ENCODE measurements at places on chromosomes 13 and 19.

GRCh38 chr19:31329819-31330218 lies 19.4 kb downstream of the TSHZ3 start:
- no peak for DNase-seq

DNA sequence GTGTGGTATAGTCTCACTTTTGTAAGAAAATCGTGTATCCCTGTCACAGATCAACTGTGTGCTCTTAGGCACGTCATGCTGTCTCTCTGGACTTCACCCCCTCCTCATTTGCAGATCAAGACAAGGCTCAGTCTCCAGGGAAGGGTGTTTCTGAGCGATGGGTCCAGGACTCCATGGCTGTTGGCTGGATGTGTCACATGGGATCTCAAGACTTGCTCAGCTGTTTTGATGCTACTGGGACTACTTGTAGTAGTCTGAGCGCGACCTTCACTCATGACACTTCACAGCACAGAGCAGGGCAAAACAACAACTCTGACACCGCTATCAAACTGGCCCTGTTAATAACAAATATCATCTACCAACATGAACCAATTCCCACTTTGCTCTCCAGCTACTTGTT lies 36.2 kb downstream of the SMAD9 start:
- DNase-seq = peak; percentile 35

- DNase-seq = no peak
Measured at GRCh38 chr13:30569901-30570576, 47.7 kb upstream of the USPL1 start.

DNA sequence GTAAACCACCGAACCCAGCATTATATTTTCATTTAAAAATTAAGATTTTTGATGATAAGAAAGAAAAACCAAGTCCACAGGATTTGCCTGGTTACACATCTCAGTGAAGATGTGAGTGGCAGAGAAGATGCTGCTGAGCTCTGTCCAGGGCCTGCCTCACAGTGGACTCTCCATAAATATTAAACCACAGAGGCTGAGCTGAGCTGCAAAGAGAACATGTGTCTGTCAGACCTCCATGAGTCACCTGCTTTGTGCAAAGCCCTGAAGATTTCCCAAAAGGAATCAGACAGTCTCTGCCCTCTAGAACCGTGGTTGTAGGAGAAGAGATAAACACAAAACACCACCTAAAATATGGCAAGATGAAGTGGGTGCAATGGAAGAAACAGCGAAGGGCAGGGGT lies 127.2 kb upstream of the TSC22D1 start:
- DNase-seq = no peak

DNA sequence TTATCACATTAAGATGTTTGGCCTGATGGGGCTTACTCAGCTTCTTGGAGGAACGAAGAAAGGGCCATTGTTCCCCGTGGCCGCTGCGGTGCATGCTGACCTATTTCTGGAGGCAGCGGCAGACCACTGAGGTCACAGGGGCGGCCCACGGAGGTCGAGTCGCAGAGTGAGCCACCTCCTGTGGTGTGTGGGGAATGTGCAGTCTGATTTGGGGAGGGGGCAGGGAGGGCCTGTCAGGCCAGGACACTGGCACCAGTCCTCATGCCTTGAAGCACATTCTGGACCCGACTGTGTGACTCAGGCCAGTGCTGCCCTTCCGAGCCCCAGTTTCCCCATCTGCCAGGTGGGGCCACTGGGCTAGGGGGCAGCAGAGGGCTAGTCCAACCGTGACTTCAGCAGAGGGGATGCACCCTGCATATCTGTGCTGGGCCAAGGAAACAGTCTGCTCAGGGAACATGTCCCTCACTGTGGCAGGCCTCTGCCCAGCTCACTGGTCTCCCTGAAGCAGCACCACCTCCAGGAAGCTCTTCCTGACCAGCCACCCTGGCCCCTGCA lies 6.3 kb downstream of the SLC7A10 start:
- peak; percentile 83 for DNase-seq

DNA sequence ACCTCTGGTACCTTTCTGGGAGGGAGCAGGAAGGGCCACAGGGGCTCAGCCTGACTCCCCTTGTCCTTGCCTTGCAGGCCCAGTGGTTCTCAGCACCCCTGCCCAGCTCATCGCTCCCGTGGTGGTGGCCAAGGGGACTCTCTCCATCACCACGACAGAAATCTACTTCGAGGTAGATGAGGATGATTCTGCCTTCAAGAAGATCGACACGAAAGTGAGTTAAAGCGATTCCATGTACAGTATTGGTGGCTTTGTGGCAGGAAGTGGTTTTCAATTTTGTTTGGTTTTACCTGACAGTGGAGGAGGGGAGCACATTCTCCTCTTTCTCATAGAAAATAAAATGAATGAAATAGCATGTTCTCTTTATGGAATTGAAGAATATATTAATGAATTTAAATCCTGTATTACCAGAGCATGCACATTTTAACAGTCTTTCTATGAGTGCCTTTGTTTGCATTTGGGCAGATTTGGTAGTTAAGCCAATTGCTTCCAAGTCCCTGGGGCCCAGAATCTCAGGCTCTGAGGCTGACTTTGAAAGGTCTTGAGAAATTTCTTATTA lies 4.1 kb downstream of the MAB21L1 start:
- DNase-seq = peak; percentile 80

GRCh38 chr13:95480791-95481780 lies 71.4 kb upstream of the CLDN10 start:
- no peak for DNase-seq

DNA sequence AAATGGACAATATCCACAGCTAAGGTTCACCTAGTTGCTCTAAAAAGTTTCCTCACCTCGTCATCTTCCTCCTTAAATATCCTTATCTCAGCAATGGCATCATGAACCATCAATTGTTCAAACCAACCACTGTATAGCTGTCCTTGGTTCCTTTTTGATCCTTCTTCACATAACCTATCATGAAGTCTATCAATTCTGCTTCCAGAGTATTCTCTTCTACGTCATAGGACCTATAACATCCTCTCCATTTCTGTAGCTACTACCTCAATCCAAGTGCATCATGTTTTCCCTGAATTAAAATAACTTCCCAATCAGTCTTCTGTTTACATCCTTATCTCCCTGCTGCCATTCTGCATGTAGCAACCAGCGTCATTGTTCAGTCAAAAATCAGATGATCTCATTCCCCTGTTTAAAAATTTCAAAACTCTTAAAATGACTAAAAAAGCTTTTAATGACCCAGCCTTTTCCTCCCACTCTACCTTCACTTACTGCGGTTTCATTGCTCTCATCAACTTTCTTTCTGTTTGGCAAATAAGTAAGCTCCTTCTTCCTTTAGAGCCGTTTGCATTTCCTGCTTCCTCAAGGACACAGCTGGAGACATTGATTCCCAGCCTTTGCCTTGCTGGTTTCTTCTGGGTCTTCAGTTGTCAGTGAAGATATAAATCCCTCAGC lies 223.9 kb upstream of the MIR17HG start:
- no peak for DNase-seq

DNA sequence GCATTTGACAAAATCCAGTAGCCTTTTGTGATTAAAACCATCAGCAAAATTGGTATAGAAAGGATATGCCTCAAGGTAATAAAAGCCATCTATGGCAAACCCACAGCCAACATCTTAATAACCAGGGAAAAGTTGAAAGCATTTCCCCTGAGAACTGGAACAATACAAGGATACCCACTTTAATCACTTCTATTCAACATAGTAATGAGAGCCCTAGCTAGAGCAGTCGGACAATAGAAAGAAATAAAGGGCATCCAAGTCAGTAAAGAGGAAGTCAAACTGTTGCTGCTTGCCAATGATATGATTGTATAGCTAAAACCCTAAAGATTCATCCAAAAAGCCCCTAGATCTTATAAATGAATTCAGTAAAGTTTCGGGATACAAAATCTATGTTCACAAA lies 1510.3 kb downstream of the PCDH9 start:
- DNase-seq = no peak

GRCh38 chr19:5309438-5310204 lies 31.0 kb downstream of the PTPRS start:
- no peak for DNase-seq
